Thyroid gland (tissue), 4 donors: ENCODE measurements at places on chromosomes 7 and 10.

DNA sequence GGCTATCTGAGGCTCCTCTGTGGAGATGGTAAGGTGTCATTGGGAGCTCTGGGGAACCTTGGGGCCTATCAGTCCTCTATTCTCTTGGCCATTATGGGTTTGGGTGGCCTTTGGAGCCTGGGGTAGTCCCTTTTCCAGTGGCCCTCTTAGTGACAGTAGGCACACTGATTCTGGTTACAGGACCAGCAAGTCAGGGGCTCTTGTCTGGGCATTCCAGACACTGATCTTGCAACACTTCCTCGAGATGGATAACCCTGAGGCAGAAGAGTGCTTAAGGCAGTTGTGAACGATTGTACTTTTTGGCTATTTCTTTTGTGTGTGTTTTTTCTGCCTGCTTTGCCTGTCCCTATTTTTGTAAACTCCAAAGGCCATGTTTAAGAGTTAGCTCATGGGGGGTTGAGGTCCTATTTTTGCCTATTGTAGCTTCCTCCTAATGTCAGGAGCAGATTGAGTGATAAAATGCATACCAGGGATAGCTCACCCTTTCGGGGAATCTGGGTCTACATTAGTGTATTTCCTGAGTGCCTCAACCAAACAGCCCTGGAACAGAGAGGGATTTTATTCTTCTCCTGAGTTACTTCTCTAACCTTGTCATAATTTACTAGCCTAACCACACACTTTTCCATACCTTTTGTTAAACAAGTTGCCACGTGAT lies 61.2 kb downstream of the PRKAR2B start:
- H3K4me3 ChIP-seq, result no peak overlapping the region
- no peak for DNase-seq
- H3K36me3 ChIP-seq, result no peaks in the 10 kb centered on the region
- H3K4me1 ChIP-seq, result no peaks in the 10 kb centered on the region
- H3K27ac ChIP-seq, result no peak overlapping the region
- no peaks in the 10 kb centered on the region for H3K27me3 ChIP-seq

DNA sequence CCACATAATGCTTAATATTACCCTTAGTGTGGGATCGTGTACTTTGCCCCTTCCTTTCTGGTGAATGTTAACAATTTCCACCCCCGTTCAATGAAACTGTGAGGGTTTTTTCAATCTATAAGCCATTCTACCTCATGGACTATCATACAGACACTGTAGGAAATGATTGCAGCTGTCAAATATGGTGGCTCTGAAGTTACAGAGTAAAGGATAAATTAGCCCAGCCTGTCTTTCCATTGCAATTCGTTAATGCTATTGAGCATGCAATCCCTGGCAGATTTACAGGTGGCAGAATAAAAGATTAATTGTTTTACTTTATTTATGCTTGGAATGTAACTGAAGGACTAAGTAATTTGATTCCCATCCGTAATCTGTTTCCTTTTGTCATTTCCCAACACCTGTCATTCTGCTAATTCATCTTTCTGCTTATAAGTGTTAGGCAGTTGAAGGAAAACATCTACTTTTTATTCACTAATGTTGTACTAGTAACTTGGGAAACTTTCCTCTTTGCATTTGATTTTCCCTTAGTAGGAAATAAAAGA lies 1211.6 kb upstream of the LRRN3 start:
- no peaks in the 10 kb centered on the region for H3K4me1 ChIP-seq
- H3K27me3 ChIP-seq, result no peaks in the 10 kb centered on the region
- DNase-seq, result no peak
- H3K4me3 ChIP-seq, result no peak overlapping the region
- no peak overlapping the region for H3K27ac ChIP-seq

GRCh38 chr7:45191396-45191795 lies 33.8 kb downstream of the RAMP3 start:
- no peaks in the 10 kb centered on the region for H3K27me3 ChIP-seq
- no peak overlapping the region for H3K4me3 ChIP-seq
- no peaks in the 10 kb centered on the region for H3K4me1 ChIP-seq
- no peaks in the 10 kb centered on the region for H3K36me3 ChIP-seq
- H3K27ac ChIP-seq, result no peak overlapping the region

DNA sequence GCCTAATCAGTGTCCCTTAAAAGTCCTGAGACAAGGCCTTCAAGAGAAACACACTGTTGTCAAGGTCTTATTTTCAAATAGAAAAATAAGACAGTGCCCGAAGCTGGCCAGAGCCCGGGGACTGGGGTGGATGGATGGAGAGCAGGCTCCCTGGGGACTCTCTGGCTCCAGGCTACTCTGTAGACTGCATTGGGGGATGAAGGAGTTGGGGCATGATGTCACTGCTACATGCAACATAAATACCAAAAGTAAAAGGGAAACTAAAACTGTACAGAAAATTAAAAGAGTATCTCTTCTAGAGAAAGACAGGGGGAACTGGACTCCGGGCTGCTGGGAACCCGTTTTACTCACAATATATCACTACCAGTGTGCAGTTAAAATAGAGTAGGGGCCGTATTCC lies 629.8 kb downstream of the KCNMA1 start:
- H3K27ac ChIP-seq, result no peak overlapping the region
- DNase-seq, result no peak
- no peak overlapping the region for H3K4me3 ChIP-seq
- peaks cover 16% of the 10 kb centered on the region for H3K4me1 ChIP-seq

- no peak overlapping the region for H3K4me3 ChIP-seq
- H3K27me3 ChIP-seq, result no peaks in the 10 kb centered on the region
- peak; percentile 71 for DNase-seq
- H3K27ac ChIP-seq, result peak overlapping the region; percentile 88
- peaks cover 4% of the 10 kb centered on the region for H3K36me3 ChIP-seq
- peaks cover 71% of the 10 kb centered on the region for H3K4me1 ChIP-seq
Observed at GRCh38 chr7:6012355-6013104, 3.5 kb downstream of the AIMP2 start.

- no peaks in the 10 kb centered on the region for H3K36me3 ChIP-seq
- no peaks in the 10 kb centered on the region for H3K27me3 ChIP-seq
- no peak overlapping the region for H3K4me3 ChIP-seq
- H3K27ac ChIP-seq, result no peak overlapping the region
- DNase-seq, result no peak
Observed at GRCh38 chr7:151256410-151257045, 8.0 kb upstream of the SMARCD3 start.

DNA sequence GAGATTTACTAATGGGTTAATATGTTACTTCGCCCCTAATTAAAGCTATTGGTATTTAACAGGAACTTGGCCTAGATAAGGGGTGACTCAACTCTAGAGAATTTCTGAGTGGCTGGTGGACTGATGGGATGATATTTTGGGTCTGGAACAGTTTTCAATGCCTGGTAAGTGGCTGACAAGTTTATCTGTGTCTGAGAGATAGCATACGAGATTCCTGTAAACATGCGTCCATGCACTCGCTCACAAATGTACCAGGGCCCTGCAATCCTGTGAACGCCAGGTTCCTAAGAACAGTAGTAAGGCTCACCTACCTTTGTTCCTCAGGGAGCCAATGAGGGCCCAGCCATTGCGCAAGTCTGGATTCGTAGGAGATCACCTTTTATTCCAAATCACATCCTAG lies 683.8 kb upstream of the ANKRD30A start:
- H3K36me3 ChIP-seq, result no peaks in the 10 kb centered on the region
- H3K4me3 ChIP-seq, result no peak overlapping the region
- no peak for DNase-seq
- H3K4me1 ChIP-seq, result no peaks in the 10 kb centered on the region
- H3K27ac ChIP-seq, result no peak overlapping the region

GRCh38 chr10:21626457-21627161 lies 92.6 kb downstream of the MLLT10 start:
- H3K27ac ChIP-seq, result no peak overlapping the region
- no peaks in the 10 kb centered on the region for H3K4me1 ChIP-seq
- no peaks in the 10 kb centered on the region for H3K27me3 ChIP-seq
- H3K4me3 ChIP-seq, result no peak overlapping the region
- H3K36me3 ChIP-seq, result peaks cover 5% of the 10 kb centered on the region
- DNase-seq, result no peak

DNA sequence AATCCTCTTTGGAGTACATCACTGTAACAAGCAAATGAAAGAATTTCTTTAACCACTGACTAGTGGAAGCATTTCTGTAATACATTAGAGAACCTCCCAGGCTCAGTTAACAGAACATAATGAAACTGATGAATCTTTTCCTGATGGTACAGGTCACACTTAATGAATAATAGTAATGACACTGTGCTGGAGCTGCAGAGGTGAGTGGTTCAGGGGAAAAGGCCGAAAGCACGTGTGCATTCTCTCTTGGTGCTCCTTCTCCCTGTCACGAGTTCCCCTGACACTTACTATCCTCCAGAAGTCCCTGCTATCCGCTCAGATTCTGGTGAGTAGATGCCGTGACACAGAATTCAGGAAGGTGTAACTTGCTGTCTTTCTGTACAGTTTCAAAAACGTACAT lies 8.0 kb downstream of the HIPK2 start:
- H3K27ac ChIP-seq, result no peak overlapping the region
- no peak for DNase-seq
- H3K27me3 ChIP-seq, result no peaks in the 10 kb centered on the region

DNA sequence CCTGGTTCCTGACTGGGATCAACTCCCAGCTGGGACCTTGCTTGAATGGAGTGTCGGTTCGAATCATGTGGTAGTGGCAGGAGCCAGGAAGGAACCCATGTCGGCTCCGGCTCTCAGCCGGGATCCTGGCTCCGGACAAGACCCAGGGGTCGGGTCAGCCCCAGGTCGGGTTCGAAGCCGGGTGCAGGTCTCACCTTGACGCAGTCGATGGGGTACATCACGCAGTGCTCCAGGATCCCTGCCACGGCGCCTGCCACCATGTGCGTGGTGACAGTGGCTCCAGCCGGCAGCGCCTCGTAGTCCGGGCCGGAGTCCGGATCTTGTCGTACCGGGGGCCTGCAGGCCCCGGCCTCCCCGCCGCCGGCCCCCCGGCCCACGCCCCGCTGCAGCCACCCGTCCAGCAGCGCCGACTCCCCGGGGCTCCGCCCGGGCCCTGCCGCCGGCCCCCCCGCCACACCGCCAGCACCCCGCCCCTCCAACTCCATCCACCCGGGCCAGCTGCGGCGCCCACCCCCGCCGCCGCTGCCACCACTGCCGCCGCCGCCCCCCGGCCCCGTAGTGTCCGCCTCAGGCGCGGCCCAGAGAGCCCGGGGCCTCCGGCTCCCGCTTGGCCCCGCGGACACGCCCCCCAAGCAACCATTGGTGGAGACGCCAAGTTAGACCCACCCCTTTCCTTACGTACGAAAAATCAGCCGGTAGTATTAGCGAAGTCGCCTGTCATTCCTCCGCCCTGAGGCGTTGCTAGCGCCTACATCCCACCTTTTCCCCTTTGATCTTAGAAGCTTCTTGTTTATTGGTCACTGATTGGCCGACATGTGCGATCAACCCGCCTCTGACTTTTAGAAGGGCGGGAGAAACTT lies at the start of gene SLC25A28:
Gene SLC25A28, minus strand, starts transcription at position 589 of the 860 bp plus-strand sequence. Its CDS starts 104 bp downstream, at position 485.
- H3K4me1 ChIP-seq, result peaks cover 24% of the 10 kb centered on the region
- H3K36me3 ChIP-seq, result no peaks in the 10 kb centered on the region
- peak; percentile 96 for DNase-seq
- H3K27me3 ChIP-seq, result no peaks in the 10 kb centered on the region
- peak within 1 kb of the TSS; percentile 83 for H3K4me3 ChIP-seq
- peak within 1 kb of the TSS; percentile 99 for H3K27ac ChIP-seq

GRCh38 chr7:73557397-73558257 lies at the start of gene BCL7B:
Gene BCL7B, minus strand, starts transcription at chr7:73557690. Its CDS starts 112 bp downstream, at chr7:73557578.
- H3K4me3 ChIP-seq, result peak within 1 kb of the TSS; percentile 50
- no peaks in the 10 kb centered on the region for H3K36me3 ChIP-seq
- DNase-seq, result peak; percentile 61
- no peaks in the 10 kb centered on the region for H3K27me3 ChIP-seq
- H3K4me1 ChIP-seq, result peaks cover 31% of the 10 kb centered on the region
- peak within 1 kb of the TSS; percentile 93 for H3K27ac ChIP-seq

- DNase-seq, result no peak
- H3K4me3 ChIP-seq, result no peak overlapping the region
- no peaks in the 10 kb centered on the region for H3K36me3 ChIP-seq
- no peaks in the 10 kb centered on the region for H3K27me3 ChIP-seq
Observed at GRCh38 chr7:17058568-17058967, 176.8 kb upstream of the AGR3 start.

- no peaks in the 10 kb centered on the region for H3K27me3 ChIP-seq
- H3K36me3 ChIP-seq, result no peaks in the 10 kb centered on the region
- no peak for DNase-seq
Observed at GRCh38 chr10:9868499-9868898, 1149.2 kb upstream of the CELF2 start.

GRCh38 chr10:42997151-42997848 lies 79.6 kb upstream of the RET start:
- no peak for DNase-seq
- no peaks in the 10 kb centered on the region for H3K27me3 ChIP-seq
- no peaks in the 10 kb centered on the region for H3K36me3 ChIP-seq
- no peaks in the 10 kb centered on the region for H3K4me1 ChIP-seq

DNA sequence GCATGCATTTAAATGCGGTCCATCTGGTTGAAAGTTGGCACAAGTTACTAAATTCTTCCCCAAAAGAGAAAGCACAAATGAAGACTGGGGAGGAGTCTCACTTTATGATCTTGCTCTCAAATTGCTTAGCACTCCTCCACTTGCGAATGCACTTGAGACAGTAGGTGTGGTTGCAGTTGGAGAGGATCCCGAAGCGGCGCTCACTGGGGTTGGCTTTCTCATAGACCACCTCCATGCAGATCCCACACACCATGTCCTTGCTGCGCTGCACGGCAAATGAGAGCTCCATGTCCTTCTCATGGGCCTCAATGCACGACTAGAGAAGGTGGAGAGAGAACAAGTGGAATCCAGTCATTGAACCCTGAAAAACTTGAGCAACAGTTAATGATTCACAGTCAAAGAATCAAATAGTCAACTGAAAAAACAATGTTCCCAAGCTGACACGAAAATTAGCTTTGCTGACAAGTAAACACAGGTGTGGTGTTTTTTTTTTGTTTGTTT lies 22.7 kb downstream of the MKRN1 start:
- H3K27ac ChIP-seq, result no peak overlapping the region
- no peaks in the 10 kb centered on the region for H3K27me3 ChIP-seq
- peaks cover 41% of the 10 kb centered on the region for H3K36me3 ChIP-seq

- peak overlapping the region; percentile 41 for H3K4me3 ChIP-seq
- no peaks in the 10 kb centered on the region for H3K36me3 ChIP-seq
- peak overlapping the region; percentile 96 for H3K27ac ChIP-seq
- H3K27me3 ChIP-seq, result no peaks in the 10 kb centered on the region
- peaks cover 17% of the 10 kb centered on the region for H3K4me1 ChIP-seq
Observed at GRCh38 chr10:43138757-43139241, 554 bp downstream of the CSGALNACT2 start.

DNA sequence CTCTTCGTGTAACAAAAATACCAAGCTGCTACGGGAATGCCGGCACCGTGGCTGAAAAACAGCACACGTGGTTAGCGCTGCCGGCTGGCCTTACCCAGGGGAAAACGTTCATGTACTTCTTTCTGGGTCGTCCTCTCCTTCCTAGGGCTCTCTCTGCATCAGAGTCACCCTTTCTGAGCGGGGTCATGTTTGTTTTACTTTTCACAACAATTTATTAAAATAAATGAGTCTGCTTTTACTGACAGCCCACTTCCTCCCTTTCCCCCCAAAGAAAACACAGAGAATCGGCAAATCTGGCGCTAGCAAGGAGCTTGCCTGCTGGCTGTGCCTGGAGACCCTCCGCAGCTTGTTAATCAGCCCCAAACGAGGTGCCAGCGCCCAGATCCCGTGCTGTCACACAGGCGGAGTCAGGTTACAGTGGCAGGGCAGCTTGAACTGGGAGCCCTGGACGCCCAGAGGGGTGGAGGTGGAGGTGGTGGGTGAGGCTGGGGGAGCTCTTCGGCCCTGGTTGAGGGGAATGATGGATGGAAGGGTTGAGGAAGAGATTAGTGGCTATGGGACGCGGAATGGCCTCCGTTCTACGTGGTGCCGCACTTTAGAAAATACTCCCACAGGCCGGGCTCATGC lies 162.2 kb upstream of the TNS3 start:
- H3K27me3 ChIP-seq, result no peaks in the 10 kb centered on the region
- DNase-seq, result no peak
- H3K4me3 ChIP-seq, result no peak overlapping the region

GRCh38 chr7:32673275-32673983 lies 178.1 kb downstream of the AVL9 start:
- H3K27ac ChIP-seq, result no peak overlapping the region
- no peaks in the 10 kb centered on the region for H3K36me3 ChIP-seq
- H3K4me1 ChIP-seq, result peaks cover 9% of the 10 kb centered on the region
- no peak overlapping the region for H3K4me3 ChIP-seq
- H3K27me3 ChIP-seq, result no peaks in the 10 kb centered on the region
